ENCODE measurements at places on chromosomes 1 and 21.

- no peak for DNase-seq
These were observed 26.7 kb downstream of the RC3H1 start for GRCh38 chr1:173995475-173995874.

DNA sequence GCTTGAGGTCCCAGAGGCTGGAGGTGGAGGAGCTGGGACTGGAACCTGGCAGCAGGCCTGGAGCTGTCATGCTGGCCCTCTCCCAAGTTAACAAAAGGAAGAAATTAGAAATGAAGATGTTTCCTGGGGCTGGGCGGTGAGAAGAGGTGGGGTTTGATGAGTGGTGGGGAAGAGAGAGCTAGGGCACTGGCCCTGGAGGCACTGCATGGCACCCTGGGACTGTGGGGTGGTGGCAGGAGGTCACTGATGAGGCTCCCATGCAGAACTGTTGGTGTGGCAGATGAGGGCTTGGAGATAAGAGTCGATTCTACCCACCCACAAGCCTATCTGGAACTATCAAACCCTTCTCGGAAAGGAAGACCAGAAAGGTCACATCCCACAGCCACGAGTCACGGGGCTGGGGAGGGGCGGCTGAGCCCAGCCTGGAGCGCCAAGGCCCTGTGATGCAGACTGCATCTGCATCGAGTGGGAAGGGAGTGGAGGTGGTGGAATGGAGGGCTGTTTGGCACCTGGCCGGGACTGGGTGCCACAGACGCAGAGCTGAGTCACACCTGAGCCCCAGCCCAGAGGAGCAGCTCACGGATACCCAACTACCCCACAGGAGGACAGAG, 29.4 kb downstream of the MRPL37 start:
- DNase-seq, result peak; percentile 71

- peak; percentile 100 for DNase-seq
These were observed 16.4 kb upstream of the CGN start for GRCh38 chr1:151494741-151495281.

DNA sequence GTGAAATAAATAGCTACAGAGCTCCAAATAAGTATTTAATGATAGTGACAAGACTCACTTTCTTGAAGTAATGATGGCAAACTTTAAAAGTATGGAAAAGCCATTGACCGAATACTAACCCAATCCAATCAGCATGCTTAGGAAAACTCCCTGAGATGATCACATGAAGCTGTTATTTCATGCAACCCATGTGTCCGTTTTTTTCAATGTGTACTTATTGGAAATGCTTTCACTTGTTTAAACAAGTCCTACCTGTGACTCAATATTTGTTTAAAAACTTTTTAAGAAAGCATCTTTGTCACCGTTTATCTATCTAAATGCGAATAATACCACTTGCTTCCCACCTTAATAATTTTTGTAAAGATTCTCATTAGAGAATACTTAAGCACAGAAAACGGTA, 185.8 kb downstream of the NRIP1 start:
- DNase-seq, result no peak

GRCh38 chr1:163308811-163309210, 12.9 kb upstream of the NUF2 start:
- no peak for DNase-seq

- DNase-seq, result no peak
These were observed 60.3 kb upstream of the RGS7 start for GRCh38 chr1:241417258-241417657.

DNA sequence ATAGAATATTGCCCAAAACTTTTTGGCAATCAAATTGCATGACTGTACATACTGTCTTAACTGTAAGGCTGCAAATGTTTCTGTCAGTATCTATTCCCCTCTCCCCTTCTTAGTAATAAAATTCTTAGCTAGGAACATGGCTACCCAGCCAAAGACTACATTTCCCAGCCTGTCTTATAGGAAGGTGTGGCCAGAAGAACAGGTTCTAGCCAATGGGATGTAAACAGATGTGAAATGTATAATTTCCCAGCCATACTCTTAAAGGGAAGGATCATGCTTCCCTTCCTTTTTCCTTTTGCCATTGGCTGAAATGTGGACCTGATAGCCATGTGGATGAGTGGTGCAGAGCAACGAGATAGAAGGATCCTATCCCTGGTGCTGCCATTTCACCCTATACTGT, 7.0 kb upstream of the HIVEP3 start:
- DNase-seq, result no peak

GRCh38 chr1:173161510-173162221, 45.5 kb downstream of the TNFSF4 start:
- peak; percentile 75 for DNase-seq

- DNase-seq, result no peak
These were observed 147.1 kb downstream of the ADSS2 start for GRCh38 chr1:244304656-244305055.

DNA sequence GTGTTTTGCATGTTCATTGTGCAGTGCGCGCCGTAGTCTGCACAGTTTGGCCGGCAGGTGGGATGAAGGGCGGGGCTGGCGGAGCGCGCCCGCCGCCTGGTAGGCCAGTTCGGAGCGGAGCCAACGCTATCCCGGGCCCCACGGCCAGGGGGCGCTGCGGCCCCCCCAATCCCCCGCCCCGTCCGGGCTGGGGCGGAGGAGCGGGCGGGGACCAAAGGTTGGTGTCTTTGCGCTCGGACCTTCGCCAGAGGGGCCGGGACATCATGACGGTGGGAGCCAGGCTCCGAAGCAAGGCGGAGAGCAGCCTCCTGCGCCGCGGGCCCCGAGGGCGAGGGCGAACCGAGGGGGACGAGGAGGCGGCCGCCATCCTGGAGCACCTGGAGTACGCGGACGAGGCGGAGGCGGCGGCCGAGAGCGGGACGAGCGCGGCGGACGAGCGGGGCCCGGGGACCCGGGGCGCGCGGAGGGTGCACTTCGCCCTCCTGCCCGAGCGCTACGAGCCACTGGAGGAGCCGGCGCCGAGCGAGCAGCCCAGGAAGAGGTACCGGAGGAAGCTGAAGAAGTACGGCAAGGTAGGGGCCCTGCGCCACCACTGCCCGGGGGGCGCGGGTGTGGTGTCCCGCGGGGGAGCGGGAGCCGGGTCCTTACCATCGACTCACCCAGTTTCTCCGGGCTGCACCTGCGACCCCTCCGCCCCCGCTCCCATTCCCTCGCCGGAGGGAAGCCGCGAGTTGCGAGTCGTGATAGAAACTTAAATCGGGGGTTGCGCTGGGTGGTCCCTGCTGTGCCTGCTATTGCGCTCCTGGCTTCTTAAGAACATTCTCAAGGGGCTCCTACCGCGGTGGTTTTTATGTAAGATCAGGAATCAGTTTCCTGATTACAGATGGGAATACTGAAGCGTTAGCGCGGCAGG, at the start of gene C1orf115:
C1orf115 (plus strand) TSS at position 224 of the 913 bp plus-strand sequence; CDS start at position 264, 40 bp downstream.
- peak; percentile 16 for DNase-seq

DNA sequence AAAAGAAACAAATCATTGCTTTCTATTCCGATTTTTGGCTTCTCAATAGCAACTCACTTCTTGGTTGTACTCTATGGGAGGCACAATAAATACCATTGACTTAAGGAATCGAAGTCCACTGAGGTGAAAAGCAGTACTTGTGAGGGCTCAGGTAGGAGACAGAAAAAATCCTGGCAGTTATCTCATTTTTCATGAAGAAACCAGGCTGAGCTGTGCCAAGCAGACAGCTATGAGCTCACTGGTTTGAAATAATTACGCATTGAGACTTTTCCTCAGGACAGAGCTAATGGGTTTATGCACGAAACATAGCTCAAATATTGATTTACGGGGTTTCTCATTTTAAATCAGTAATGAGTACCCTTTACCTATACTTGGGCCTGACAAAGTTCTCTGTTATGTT, 18.5 kb downstream of the COLGALT2 start:
- no peak for DNase-seq

DNA sequence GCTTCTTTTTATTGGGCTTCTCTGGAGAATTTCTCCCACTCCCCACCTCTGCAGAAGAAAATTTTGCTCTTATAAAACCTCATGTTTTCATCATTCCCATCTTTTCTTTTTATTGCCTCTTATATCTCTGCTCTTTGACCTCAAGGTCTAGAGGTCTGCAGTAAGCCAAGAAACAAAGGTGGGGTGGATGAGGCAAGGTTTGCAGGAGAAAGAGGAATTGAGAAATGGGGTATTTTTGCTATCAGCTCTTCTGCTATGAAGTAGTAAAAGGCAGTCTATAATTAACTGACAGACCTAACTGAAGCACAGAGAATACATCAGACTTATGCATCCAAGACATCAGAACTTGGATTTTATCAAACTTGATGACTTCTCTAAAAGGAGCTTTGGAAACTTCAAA, 22.9 kb downstream of the SYT11 start:
- no peak for DNase-seq

GRCh38 chr1:86352086-86352485, 44.0 kb downstream of the ODF2L start:
- no peak for DNase-seq

DNA sequence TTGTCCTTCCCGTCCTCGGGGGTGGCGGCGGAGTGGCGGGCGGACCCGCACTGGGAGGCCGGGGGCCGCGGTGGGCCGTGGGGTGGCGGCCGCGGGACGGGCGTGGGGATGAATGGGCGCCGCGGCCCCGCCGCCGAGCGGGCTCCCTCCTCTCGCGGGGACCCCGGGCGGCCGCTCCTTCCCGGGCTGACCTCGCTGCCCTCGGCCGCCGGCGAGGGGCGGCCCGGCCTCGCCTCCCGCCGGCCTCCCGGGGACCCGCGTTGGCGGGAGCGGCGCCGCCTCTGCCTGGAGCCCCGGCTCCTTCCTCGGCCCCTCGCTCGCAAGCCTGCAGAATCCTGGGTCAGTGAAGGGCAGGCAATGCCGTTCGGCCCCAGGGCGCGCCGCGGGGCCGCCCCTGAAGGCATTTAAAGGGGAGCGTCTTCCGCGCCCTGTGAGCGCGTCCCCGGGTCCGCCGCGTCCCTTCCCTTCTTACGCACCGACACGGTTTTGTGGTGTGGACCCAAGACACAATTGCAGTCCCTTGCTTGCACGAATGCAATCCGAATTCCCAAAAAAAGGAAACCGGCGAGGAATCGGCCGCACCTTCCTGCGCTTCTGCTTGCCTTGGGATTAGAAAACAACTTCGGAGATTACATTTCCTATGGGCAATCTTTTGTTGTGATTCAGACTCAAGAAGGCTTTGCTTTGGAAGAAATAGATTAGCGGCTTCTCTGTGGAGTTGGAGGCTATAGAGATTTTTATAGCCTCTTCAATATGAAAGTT, 776 bp downstream of the ITSN1 start:
- no peak for DNase-seq

- DNase-seq, result peak; percentile 98
These were observed 4.0 kb downstream of the S100A16 start for GRCh38 chr1:153608742-153609584.

DNA sequence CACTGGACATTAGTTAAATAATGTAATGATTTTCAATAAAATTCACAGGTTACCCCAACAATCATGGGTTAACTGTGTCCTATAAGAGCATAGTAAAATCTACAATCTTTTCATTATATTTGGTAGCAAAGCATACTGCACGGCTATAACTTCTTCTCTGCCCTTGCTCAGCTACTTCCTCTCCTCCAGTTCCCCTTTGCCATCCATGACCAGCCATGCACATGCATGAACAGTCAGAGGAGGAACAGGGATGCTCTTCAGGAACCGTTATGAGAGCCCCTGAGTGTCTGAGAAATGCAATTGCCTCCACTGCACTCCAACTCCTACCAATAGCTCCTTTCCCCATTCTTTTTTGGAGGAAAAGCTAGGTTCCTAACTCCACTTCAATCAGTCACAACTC, 646.7 kb downstream of the LTN1 start:
- no peak for DNase-seq

DNA sequence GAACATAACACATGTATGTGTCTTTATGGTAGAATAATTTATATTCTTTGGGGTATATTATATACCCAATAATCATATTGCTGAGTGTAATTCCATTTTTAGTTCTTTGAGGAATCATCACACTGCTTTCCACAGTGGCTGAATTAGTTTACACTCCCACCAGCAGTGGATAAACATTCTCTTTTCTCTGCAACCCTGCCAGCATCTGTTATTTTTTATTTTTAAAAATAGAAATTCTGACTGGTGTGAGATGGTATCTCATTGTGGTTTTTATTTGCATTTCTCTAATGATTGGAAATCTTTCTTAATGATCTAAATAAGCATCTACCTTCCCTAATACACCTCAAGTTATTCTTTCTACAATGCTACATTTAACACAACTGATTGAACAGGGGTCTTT, 346.2 kb upstream of the LYPLAL1 start:
- DNase-seq, result no peak

DNA sequence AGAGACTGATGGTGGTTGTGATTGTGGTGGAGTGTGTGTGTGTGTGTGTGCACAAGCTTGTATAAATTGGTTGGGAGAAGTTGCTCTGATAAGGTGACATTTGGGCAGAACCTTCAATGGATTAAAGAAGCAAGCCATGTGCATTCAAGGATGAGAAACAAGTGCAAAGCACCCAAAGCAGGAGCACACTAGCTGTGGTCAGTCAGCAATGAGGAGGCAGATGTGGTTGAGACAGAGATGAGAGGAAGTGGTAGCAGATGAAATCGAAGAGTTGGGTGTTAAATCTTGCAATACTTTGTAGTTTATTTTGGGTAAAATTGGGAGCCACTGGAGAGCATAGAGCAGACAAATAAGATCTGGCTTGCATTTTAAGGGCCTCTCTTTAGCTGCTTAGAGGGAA, 4.4 kb upstream of the PGBD5 start:
- DNase-seq, result no peak

- no peak for DNase-seq
These were observed 24.1 kb downstream of the SMYD3 start for GRCh38 chr1:246482805-246483568.
